ENCODE measurements at places on chromosomes 16 and 17. TPM values are rescaled to one million over a fixed set of nuclear protein-coding genes. Genes with fewer than 3 reads are reported as not detected.

ABCC6 gene
- 0.77 TPM for total RNA-seq

ITGB4 gene
- total RNA-seq = 1.4 TPM

SLC9A5 gene
- total RNA-seq = 4.4 TPM

PRR35 gene
- not detected for total RNA-seq
